ENCODE measurements at places on chromosomes 16 and 17. TPM values are rescaled to one million over a fixed set of nuclear protein-coding genes. Genes with fewer than 3 reads are reported as not detected.

GRCh38 chr17:393806-394717 is 41.5 kb upstream of the RPH3AL start:
- peak; percentile 65 for DNase-seq
- H3K4me1 ChIP-seq: no peaks in the 10 kb centered on the region
- H3K27me3 ChIP-seq: peaks cover 4% of the 10 kb centered on the region
- no peak overlapping the region for H3K27ac ChIP-seq

DNA sequence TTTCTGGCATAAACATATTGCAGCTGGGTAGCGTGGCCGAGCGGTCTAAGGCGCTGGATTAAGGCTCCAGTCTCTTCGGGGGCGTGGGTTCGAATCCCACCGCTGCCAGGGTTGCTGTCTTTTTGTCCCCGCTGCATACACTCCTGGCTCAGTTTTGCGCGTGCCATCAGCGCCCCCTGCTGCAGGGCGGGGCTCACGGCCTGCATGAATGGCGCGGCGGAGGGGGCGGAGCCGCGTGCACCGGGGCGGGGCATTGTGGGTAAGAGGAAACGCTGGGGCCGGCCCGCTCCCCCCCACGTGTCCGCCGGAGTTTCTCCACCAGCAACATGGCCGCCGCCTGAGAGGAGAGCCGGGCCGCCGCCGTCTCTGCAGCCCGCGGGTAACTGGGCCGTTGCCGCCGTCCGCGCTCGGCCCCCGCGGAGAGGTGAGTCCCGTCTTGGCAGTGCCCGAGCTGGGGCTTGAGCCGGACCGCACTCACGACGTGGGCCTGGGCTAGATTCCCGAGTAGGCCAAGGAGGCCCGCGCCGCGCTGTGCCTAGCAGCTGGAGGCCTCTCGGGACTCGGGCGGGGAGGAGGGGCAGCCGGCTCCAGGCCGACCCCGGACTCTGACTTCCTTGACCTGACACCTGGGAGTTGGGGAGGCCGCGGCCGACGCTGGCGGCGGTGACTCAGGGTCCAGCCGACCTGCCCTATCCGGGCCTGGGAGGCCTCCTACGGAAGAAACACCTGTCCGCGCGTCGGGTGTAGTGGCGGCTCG is at the start of gene POLR3E:
Gene POLR3E, plus strand, starts transcription at position 296 of the 757 bp plus-strand sequence. CDS start 5,560 bp downstream, outside the sequence.
- DNase-seq: peak; percentile 98
- peaks cover 6% of the 10 kb centered on the region for H3K36me3 ChIP-seq
- peak within 1 kb of the TSS; percentile 99 for H3K4me3 ChIP-seq
- peak within 1 kb of the TSS; percentile 80 for H3K27ac ChIP-seq

DNA sequence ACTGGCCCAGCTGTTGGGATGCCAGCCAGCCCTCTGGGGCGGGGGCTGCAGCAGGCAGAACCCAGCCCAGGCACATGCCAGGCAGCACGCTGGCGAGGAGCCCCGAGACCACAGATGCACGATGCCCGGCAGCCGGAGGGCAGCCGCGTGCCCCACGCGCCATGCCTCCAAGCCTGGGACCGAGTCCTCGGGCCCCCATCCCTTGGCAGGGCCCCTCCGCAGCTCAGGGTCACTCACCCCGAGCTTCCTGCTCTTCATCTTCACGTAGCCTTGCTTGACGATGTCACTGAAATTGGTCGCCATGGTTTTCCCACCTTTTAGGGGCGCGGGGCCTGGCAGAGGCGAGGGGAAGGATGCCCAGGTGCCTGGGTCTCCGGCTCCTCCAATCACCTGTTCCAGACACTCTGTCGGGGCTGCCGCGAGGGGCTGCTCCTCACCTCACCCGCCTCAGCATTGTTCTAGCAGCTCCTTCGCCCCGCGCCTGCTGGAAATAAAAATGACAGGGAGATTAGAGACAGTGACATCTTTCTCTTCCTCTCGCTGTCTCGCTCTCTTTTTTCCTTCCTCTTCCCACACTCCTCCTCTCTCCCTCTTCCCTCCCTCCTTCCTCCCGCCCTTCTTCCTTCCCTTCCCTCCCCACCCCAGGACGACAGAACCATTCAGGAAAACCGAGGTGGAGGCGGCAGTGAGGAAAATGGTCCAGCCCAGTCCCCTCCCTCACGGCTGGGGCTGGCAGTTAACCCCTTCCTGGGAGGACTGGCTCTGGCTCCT is 6.9 kb downstream of the DOK4 start:
- peak; percentile 96 for DNase-seq
- H3K4me3 ChIP-seq: peak overlapping the region; percentile 75
- peak overlapping the region; percentile 19 for H3K27ac ChIP-seq
- H3K27me3 ChIP-seq: no peaks in the 10 kb centered on the region

DNA sequence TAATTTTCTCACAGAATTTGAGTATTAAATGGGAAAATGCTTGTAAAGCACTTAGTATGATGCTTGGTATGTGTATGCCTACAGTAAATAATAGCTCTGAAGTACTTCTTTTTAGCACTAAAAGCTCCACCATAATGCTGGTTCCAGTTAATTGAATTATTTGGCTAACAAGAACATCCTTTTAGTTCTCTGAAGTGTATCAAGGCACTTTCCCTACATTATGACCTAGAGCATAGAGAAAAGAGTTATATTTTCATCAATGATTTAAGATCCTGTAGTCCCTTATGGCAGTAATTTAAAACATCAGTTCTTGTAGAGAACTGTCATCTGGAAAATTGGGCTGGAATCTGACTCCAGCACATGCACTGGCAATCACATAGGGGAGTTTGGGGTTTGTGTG is 21.9 kb upstream of the PHAF1 start:
- H3K4me1 ChIP-seq: peaks cover 40% of the 10 kb centered on the region
- H3K27me3 ChIP-seq: no peaks in the 10 kb centered on the region
- peaks cover 22% of the 10 kb centered on the region for H3K36me3 ChIP-seq
- no peak for DNase-seq

DNA sequence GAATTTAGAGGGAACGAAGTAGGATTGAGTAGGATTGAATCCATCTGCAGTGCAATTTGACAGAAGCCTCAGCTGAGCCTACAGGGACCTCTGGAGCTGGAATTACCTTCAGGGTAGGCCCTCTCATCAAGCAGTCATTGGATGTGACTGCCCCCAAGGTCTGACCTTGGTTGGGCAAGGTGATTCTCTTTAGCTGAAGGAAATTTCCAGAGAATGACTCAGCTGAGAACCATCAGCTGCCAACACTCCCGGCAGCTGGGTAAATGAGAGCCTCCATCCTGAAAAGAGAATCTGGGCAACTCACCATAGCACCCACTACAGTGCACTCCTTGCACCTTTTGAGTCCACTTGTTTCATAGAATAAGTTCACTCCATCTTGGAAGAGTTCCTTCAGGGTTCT is 113.5 kb upstream of the MED13 start:
- DNase-seq: peak; percentile 80
- no peaks in the 10 kb centered on the region for H3K27me3 ChIP-seq
- peaks cover 10% of the 10 kb centered on the region for H3K4me1 ChIP-seq
- H3K4me3 ChIP-seq: no peak overlapping the region

- no peaks in the 10 kb centered on the region for H3K36me3 ChIP-seq
- no peaks in the 10 kb centered on the region for H3K27me3 ChIP-seq
- peaks cover 27% of the 10 kb centered on the region for H3K4me1 ChIP-seq
These were observed 26.4 kb downstream of the USP10 start for GRCh38 chr16:84726079-84726668.

DNA sequence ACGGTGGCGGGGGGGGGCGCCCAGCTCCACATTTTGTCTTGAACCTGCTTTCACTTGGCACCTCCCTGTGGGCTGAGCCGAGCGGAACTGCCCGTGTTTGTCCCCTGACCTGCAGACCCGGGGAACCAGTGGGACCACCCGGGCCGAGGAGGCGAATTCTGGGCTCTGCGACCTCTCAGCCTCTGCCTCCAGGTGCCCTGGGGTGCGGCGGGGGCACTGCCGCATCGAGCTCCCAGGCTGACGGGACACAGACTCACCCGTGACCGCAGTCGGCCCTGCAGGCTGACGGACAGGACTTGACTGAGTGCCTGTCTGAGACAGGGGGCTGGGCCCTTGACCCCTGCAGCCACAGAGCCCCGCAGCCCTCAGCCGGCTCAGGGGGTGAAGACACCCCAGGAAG is 11.1 kb upstream of the C1QTNF8 start:
- H3K27ac ChIP-seq: no peak overlapping the region

GRCh38 chr17:76517638-76518038 is 16.4 kb upstream of the RHBDF2 start:
- no peak overlapping the region for H3K27ac ChIP-seq
- DNase-seq: peak; percentile 25
- H3K36me3 ChIP-seq: no peaks in the 10 kb centered on the region
- no peaks in the 10 kb centered on the region for H3K27me3 ChIP-seq
- no peak overlapping the region for H3K4me3 ChIP-seq

DNA sequence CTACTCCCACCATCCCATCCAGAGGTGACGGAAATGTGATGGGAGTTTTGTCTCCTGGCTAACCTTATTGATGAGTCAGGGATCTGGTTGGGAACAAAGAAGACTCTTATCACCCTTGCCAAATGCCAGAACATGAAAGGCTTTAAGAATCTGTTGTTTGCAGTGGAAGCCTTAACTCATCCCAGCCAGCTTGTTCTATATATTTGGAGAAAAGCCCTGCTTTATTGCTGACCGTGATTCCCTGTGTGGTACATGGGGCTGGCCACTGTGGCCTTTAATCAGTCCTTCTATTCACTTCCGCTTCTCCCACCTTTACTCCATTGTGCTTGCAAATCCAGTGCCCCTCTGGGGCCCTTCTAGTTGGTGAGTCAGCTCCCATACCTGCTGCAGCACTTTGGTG is 156.6 kb downstream of the PHKB start:
- H3K27me3 ChIP-seq: no peaks in the 10 kb centered on the region
- no peaks in the 10 kb centered on the region for H3K36me3 ChIP-seq
- no peak overlapping the region for H3K27ac ChIP-seq
- DNase-seq: no peak
- no peak overlapping the region for H3K4me3 ChIP-seq
- H3K4me1 ChIP-seq: no peaks in the 10 kb centered on the region

GRCh38 chr16:84524346-84524920 is 20.0 kb upstream of the MEAK7 start:
- H3K36me3 ChIP-seq: no peaks in the 10 kb centered on the region
- H3K4me1 ChIP-seq: peaks cover 13% of the 10 kb centered on the region
- no peaks in the 10 kb centered on the region for H3K27me3 ChIP-seq
- H3K27ac ChIP-seq: no peak overlapping the region
- no peak for DNase-seq

DNA sequence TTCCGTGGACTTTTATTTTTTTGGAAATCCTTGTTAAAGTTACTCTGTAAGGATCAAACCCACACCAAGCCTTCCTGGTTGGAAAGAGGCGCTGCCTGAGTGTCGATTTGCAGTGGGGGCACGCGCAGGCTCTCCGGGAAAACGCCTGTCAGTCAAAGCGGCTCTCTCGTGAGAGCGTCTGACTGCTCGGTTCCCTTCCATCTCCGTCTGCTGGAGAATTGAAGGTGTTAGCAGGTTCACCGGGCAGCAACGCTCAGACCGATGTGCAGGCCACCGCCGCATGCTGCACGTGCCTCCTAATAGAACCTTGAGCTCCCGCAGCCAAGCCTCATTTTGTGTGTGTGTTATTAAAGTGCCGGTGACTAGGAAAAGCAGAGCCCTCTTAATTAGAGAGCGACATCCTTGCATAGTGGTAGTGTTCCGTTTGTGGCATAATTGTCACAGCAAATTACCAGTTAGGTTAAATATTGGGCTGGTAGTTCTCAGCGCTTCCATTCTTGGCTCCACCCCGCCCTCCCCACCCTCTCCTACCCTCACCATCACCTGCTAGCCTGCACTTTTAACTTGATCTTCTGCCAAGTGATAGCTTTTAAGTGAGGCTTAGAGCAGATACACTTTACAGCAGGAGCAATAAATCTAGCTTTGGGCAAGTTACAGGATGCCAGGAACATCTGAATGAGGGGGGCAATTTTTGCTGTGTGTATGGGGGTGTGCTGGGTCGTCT is 75.5 kb downstream of the RPA1 start:
- H3K4me3 ChIP-seq: no peak overlapping the region
- peaks cover 9% of the 10 kb centered on the region for H3K4me1 ChIP-seq
- peaks cover 61% of the 10 kb centered on the region for H3K27me3 ChIP-seq
- no peak overlapping the region for H3K27ac ChIP-seq
- no peaks in the 10 kb centered on the region for H3K36me3 ChIP-seq

DNA sequence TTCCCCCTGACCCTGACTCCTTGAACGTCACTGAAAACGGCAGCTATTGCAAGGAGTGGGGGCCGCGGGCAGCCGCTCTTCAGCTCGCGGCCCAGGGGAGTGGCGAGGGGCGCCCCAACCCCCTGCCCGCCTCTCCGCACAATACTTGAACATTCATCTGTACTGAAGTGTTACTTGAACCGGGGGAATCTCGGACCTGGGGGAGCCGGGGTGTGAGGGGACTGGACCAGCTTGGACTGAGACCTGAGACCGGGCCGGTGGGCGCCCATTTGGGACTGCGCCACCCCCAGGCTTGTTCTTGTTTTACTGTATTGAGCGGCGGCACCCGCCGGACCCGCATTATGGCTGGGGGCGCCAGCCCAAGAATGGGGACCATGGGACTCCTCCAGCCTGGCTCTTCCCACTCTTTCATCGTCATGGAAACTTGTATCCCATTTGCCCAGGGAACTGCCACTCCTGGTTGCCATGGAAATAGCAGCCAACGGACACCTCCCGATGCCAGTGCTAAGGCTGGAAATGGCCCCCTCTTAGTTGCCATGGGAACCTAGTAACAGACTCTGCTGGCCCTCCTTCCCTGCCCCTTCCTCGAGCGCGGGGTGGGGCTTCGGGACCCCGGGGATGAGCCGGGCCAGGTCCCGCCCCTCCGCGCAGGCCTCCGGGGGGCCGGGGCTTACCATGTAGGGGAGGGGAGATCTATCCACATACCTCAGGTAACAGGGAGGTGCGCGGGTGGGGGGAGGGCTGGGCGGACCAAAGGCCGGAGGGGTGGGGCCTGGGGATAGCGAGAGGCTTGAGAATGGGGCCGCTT is 805 bp upstream of the ORAI3 start:
- peaks cover 23% of the 10 kb centered on the region for H3K4me1 ChIP-seq
- no peaks in the 10 kb centered on the region for H3K27me3 ChIP-seq
- DNase-seq: peak; percentile 99
- peak overlapping the region; percentile 27 for H3K27ac ChIP-seq
- peak overlapping the region; percentile 86 for H3K4me3 ChIP-seq

GRCh38 chr17:27892542-27892865 is 661 bp downstream of the LYRM9 start:
- DNase-seq: no peak
- H3K27me3 ChIP-seq: peaks cover 30% of the 10 kb centered on the region
- H3K4me1 ChIP-seq: peaks cover 11% of the 10 kb centered on the region
- H3K36me3 ChIP-seq: no peaks in the 10 kb centered on the region
- peak overlapping the region; percentile 56 for H3K27ac ChIP-seq

GRCh38 chr16:31351246-31351941 is 3.6 kb upstream of the ITGAX start:
- H3K27ac ChIP-seq: no peak overlapping the region
- no peak for DNase-seq
- peaks cover 5% of the 10 kb centered on the region for H3K4me1 ChIP-seq
- H3K36me3 ChIP-seq: no peaks in the 10 kb centered on the region
- no peak overlapping the region for H3K4me3 ChIP-seq

GRCh38 chr16:85673529-85674417 is 15.0 kb downstream of the GINS2 start:
- H3K27me3 ChIP-seq: no peaks in the 10 kb centered on the region
- H3K27ac ChIP-seq: peak overlapping the region; percentile 41
- H3K36me3 ChIP-seq: peaks cover 75% of the 10 kb centered on the region
- H3K4me3 ChIP-seq: no peak overlapping the region
- H3K4me1 ChIP-seq: peaks cover 15% of the 10 kb centered on the region

Gene NPIPB6
- total RNA-seq: 2.9 TPM

Gene KRT31
- not detected for total RNA-seq

Gene RNU2-1
- not detected for total RNA-seq

Gene PDE6G
- not detected for total RNA-seq

Gene C16orf54
- 0.72 TPM for total RNA-seq

Gene TBC1D3I
- total RNA-seq: 0.36 TPM

Gene NLRC5
- 52.1 TPM for total RNA-seq

Gene SYT17
- total RNA-seq: under 0.01 TPM

Gene ZNF778
- 8.7 TPM for total RNA-seq

Gene DRC7
- total RNA-seq: not detected

All from osteoblast (primary cell).